ENCODE measurements at places on chromosomes 7 and 10.

GRCh38 chr10:93062514-93063143 lies 2.0 kb downstream of the CYP26C1 start:
- no peak for DNase-seq

- DNase-seq = no peak
Measured at GRCh38 chr10:117266400-117266799, 25.5 kb downstream of the SLC18A2 start.

- DNase-seq = no peak
Measured at GRCh38 chr7:95398155-95398940, 2.2 kb upstream of the PON3 start.

DNA sequence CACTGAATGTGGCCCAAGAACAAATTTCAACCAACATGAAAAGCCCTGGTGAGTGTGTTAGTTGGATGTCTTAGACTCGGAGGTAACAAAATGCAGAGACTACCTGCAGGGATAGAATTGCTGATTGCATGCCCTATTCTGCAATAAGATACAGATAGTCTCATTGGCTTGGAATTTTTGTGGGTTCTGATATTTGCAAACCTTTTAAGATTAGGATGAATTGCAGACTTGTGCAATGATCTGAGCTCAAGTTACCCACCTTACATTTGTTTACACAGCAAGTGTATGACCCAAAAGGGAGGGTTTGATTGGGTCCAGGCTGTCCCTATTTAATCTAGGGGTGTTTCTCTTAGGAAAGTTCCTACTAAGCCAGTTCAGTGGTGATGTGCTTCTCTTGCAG lies 45.4 kb downstream of the GPR37 start:
- no peak for DNase-seq

DNA sequence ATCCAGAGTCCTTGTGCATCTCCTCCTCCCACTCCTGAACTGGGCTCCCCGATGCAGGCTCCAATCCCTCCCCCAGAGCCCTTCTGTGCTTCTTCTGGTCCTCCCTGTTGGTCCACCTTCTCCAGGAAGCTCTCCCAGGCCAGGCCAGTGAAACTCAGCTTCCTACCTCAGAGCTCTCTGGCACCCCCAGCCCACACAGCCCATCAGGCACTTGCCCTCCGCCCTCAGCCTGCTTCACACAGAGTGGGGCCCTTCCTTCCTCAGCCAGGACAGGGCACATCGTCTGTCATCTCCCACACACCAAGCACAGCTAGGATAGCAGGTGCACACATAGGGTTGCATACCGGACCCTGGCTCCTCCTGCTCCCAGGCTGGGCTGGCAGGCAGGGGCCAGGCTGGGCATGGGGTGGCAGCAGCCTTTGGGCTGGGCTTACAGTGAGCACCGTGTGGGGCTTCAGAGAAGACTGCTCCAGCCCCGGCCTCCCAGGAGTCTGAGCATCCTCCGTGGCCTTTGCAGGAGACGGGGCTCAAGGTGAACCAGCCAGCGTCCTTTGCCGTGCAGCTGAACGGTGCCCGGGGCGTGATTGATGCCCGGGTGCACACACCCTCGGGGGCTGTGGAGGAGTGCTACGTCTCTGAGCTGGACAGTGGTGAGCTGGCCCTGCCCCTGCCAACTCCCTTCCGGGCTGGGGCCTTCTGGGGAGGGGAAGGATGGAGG lies 6.5 kb upstream of the ATP6V1F start:
- no peak for DNase-seq

DNA sequence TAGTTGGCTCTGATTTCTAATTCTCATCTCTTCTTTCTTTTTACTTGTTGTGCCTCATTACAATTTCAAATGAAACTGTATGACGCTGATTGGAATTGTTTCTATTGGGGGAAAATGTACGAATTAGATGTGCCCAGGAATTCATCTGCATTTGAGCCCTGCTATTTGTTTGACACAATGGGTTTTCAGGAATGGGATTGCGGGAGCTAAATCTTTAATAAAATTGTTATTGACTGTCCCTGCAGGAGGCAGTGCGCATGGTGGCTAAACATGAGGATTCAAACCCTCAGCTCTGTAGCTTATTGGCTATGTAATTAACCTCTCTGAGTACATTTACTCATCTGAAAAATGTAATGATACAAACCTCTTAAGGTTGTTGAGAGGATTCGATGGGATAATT lies 181.6 kb downstream of the NXPH1 start:
- DNase-seq = no peak

- no peak for DNase-seq
Measured at GRCh38 chr7:99035723-99036545, 108.0 kb downstream of the SMURF1 start.

Data from DMS79 (cell line).